ENCODE measurements at places on chromosomes 3 and 15. TPM values are rescaled to one million over a fixed set of nuclear protein-coding genes. Genes with fewer than 3 reads are reported as not detected.

GRCh38 chr3:76624164-76624563, 415.7 kb upstream of the ROBO2 start:
- no peak for DNase-seq

The SLC15A2 gene
- polyA plus RNA-seq = not detected

DNA sequence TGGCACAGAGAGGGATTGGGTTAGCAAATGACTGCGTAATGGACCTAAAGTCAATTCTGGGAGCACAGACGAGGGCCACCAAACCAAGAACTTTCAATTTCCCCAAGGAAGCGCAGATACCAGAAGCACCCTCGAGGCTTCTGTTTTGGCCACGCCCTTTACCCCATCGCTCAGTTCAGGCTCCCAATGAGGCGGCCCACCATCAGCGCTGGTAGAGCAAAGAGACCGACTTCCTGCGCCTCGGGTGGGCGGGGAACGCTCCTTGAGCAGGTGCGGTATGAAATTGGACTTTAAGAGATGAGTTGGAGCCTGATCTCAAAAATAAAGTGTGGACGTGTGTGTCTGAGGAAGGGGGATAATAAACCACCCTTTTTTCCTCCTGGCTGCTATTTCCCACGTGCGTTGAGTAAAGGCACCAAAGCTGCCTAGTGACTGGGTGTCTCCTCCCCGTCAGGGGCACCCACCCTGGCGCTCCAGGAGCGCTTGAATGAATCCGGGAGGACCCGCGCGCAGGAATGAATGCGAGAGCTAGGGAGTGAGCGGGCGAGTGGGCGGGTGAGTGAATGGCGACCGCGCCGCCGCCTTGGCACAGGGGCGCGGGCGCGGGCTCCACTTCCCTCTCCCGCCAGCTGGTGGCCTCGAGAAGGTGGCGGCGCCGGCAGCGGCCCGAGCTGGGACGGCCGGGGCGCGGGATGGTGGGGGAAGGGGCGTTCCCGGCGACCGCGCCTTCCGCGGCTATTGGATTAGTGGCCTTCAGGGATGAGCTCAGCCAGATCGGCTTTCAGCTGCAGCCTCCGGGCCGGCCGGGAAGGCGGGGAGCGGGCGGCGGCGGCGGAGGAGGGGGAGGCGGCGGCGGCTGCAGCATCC, at the start of gene SPSB4:
Gene SPSB4, plus strand, starts transcription at position 772 of the 867 bp plus-strand sequence. CDS start 14,758 bp downstream, outside the sequence.
- DNase-seq = peak; percentile 41

The ZSCAN29 gene
- polyA plus RNA-seq = 13.7 TPM

DNA sequence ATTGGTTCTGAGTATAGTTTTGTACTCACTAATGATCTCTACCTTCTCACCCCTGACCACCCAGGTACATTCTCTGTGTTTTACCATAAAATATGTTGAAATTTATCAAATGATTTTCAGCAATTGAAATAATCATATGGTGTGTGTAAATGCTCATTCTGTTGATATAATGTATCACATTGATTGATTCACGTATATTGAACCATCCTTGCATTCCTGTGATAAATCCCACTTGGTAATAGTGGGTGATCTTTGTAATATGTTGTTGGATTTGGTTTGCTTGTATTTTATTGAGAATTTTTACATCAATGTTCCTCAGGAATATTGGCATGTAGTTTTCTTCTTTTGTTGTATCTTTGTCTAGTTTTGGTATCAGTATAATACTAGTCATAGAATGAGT, 1497.6 kb downstream of the OTOL1 start:
- DNase-seq = no peak

GRCh38 chr15:79030470-79030869, 60.1 kb downstream of the RASGRF1 start:
- no peak for DNase-seq

The ACAN gene
- polyA plus RNA-seq = 0.51 TPM

The CASR gene
- polyA plus RNA-seq = not detected

- peak; percentile 0 for DNase-seq
Measured at GRCh38 chr3:70433091-70433490, 120.7 kb upstream of the MDFIC2 start.

The PYGO1 gene
- 7.2 TPM for polyA plus RNA-seq

The SLC6A20 gene
- polyA plus RNA-seq = not detected

DNA sequence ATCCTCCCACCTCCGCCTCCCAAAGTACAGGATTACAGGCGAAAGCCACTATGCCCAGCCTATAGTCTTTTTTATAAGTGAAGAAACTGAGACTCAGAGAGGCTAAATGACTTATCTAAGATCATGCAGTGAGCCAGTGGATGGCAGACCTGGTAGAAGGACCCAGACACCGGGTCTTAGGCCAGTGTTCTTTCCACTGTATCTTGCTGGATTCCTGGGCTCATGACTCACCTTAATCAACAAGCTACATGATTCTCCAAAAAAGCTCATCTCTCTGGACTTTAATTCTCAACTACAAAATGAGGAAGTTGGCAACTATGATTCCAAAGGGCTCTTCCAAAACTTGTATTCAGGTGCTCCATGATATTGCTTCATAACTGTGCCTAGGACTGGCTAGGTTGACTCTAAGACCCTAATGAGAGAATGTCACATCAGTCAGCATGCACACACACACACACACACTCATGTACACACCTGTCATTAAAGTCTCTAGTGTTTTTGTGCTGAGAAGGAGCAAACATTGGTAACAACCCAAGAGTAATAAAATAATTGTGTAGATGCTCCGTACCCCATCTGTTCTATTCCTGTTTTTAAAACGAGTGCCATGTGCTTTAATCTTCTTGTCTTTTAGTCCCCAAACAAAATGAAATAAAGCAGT, 89.7 kb upstream of the SLC4A7 start:
- no peak for DNase-seq

The VEPH1 gene
- 1.7 TPM for polyA plus RNA-seq

The IL12A gene
- not detected for polyA plus RNA-seq

DNA sequence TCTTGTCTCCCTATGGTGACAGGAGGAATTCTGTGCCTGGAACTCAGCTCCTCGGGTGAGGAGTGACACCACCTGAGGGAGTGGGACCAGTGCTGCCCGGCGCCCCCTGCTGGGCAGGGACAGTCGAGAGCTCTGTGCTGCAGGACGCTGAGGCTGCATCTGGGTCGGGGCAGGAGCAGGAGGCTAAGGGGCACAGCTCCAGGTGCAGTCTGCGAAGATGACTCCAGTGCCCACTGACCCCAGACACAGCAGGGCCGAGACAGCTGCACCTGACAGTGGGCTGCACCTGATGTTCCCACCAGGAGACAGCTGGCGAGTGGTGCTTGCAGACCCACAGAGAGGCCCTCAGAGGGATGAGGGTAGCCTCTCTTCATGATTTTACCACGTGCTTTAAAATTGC, 152.9 kb downstream of the ATP10A start:
- DNase-seq = peak; percentile 71

The ANKRD63 gene
- 13.7 TPM for polyA plus RNA-seq

- DNase-seq = peak; percentile 69
Measured at GRCh38 chr15:66720206-66721010, 18.4 kb downstream of the SMAD6 start.

- no peak for DNase-seq
Measured at GRCh38 chr3:152891678-152892077, 56.7 kb downstream of the P2RY1 start.

- DNase-seq = no peak
Measured at GRCh38 chr15:42710662-42711061, 26.3 kb downstream of the CDAN1 start.

The ZNF35 gene
- polyA plus RNA-seq = 8.9 TPM

- DNase-seq = no peak
Measured at GRCh38 chr15:73679180-73679579, 5.0 kb upstream of the CD276 start.

The GOLGA8S gene
- polyA plus RNA-seq = not detected

The TMEM207 gene
- polyA plus RNA-seq = not detected

- no peak for DNase-seq
Measured at GRCh38 chr15:63388511-63388910, 6.9 kb upstream of the CA12 start.

GRCh38 chr3:53109190-53109589, 21.0 kb downstream of the RFT1 start:
- peak; percentile 65 for DNase-seq

GRCh38 chr15:70311821-70312220, 214.1 kb upstream of the TLE3 start:
- DNase-seq = no peak

The CORO2B gene
- polyA plus RNA-seq = 1.6 TPM

The C15orf39 gene
- polyA plus RNA-seq = 8.6 TPM

- peak; percentile 96 for DNase-seq
Measured at GRCh38 chr15:88982304-88982945, 69.2 kb upstream of the MFGE8 start.

The GP5 gene
- 0.21 TPM for polyA plus RNA-seq

DNA sequence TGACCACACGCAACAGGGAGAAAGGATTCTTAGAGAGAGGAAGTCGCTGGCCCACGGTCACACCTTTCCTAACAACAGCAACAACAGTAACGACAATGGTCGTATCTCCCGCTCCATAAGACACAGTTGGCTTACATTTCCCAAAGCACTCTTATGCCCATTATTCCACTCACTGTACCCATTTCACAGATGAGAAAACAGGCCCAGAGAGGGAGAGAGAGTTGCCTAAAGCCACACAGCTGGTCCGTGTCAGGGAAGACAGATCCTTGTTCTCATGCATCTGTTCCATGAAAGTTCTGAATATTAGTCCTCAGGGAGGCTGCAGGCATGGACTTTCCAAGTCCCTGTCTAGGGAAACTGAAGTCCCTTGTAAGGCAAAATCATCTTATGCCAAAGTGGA, 42.0 kb upstream of the ATP2B2 start:
- DNase-seq = no peak

The MEGF11 gene
- 2.7 TPM for polyA plus RNA-seq

The DAZL gene
- not detected for polyA plus RNA-seq

- DNase-seq = no peak
Measured at GRCh38 chr3:61323094-61323493, 71.8 kb upstream of the FHIT start.

The GNAI2 gene
- 255 TPM for polyA plus RNA-seq

GRCh38 chr3:172701751-172702150, 9.1 kb downstream of the NCEH1 start:
- peak; percentile 29 for DNase-seq

The LRRN1 gene
- polyA plus RNA-seq = 6.0 TPM

The DPPA4 gene
- 0.12 TPM for polyA plus RNA-seq

The PRR20G gene
- not detected for polyA plus RNA-seq

The IGF2BP2 gene
- 164 TPM for polyA plus RNA-seq

DNA sequence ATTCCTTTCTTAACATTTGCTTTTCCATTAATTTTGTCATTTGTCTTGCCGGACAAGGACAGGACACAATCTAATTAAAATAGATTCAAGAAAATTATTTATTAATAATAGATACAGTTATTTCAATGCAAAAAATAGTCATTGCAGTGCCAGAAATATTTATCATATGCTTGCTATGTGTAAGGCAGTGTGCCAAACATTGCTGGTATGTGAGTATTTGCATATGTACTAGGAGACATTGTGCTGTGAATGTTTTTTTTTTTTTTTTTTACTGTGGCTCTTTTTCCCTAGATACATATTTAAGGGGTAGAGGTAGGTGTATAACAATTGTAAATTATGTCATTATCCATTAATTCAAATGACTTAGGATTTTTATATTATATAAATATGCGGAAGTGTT, 23.3 kb downstream of the SPRED1 start:
- peak; percentile 83 for DNase-seq

GRCh38 chr3:106108925-106109324, 240.1 kb upstream of the CBLB start:
- no peak for DNase-seq

- no peak for DNase-seq
Measured at GRCh38 chr15:43105077-43105736, 631 bp downstream of the UBR1 start.

The CFAP92 gene
- polyA plus RNA-seq = 0.57 TPM
